ENCODE measurements at places on chromosomes 16 and 17.

DNA sequence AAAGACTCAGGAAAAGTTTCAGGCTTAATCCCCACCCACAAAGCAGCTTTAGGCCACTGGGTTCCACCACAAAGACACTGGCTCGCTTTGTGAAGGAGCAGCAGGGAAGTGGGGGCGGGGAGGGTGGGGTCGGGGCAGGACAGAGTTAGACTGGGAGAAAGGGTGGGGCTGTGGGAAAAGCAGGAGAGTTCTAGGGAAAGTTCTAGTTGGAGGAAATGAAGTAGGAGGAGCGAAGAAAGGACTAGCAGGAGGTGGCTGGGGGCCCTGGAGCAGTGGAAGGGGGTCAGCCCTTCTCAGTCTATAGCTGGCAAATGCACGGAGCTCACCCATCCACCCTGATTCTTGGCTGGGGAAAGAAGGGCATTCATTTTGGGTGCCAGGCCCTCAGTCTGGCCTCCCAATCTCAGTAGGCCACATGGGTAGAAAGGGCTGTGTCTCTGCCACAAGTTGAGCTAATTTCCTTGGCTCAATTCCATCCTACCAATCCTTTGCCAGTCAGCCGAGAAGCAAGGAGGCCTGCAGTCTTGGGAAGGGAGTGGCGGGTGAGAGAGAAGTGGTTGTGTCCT lies 4.6 kb downstream of the INPP5K start:
- no peak for DNase-seq

DNA sequence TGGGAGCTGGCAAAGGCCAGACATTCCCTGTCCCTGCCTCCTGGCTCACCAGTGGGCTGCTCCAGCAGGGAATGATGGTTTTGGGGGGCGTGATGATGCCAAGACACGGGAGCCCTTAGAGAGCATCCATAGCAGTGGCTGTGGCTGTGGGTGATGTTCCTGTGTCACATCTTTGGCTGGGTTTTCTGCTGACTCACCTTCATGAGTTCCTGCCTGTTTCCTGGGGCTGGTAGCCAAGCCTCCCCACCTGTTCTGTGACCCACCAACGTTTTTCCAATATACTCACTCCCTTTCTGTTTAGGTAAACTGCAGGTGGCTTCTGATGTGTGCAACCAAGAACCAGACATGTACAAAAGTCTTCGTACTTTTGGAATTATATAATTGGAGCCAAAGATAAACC lies 16.5 kb upstream of the NF1 start:
- no peak for DNase-seq

DNA sequence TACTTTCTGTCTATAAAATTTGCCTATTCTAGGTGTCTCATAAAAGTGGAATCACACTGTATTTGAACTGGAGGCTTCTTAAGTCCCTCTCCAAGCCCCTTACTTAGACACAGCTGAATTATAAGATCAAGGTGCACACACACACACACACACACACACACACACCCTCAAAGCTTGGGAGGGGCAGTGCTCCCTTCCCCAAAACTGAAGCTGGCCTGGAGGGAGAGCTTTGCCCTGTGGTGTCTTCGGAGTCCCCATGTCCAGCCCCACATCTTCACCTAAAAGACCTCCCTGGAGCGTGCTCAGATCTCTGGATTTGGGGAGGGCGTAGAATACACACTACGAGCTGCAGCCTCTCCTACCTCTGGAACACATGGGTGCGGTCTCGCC lies 828 bp downstream of the EMP2 start:
- DNase-seq, result no peak

DNA sequence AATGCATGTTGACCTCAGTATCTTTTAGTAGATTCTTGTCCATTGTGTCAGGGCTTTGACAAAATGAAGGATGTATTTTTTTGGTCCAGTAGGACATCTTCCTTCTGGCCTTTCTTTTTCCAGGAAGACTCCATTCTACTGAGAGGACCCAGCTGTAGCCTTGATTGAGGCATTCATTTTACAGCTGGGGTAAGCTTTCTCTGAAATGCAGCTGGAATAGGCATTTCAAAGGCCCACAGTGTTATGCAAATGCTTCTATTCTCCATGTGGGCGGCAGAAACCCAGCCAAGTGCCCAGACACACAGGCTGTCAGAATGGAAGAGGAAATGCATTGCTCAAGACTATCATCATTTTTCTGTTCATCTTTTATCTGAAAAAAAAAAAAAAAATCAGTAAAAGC lies 629.0 kb upstream of the CDH8 start:
- DNase-seq, result no peak

- DNase-seq, result no peak
Observed at GRCh38 chr17:80825471-80826345, 165.9 kb upstream of the CHMP6 start.

GRCh38 chr16:16017812-16018211 lies 68.4 kb downstream of the ABCC1 start:
- DNase-seq, result no peak

GRCh38 chr17:12257176-12257575 lies 236.5 kb downstream of the MAP2K4 start:
- DNase-seq, result no peak

GRCh38 chr16:72999541-73000019 lies 48.3 kb downstream of the ZFHX3 start:
- DNase-seq, result no peak

- DNase-seq, result no peak
Observed at GRCh38 chr16:64351121-64351520, 770.7 kb downstream of the CDH11 start.

DNA sequence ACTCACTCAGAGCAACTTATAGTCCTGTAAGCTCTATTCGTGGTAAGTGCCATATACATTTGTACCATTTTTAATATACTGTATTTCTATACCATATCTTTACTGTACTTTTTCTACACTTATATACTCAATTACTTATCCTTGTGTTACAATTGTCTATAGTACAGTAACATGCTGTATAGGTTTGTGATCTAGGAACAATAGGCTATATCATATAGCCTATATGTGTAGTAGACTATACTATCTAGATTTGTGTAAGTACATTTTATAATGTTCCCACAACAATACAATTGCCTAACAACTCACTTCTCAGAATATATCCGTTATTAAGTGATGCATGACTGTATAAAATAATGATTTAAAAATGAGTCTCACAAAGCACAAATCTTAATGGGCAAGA lies 123.3 kb upstream of the NACA2 start:
- no peak for DNase-seq

GRCh38 chr16:5036228-5037156 lies 2.8 kb upstream of the NAGPA start:
- no peak for DNase-seq

DNA sequence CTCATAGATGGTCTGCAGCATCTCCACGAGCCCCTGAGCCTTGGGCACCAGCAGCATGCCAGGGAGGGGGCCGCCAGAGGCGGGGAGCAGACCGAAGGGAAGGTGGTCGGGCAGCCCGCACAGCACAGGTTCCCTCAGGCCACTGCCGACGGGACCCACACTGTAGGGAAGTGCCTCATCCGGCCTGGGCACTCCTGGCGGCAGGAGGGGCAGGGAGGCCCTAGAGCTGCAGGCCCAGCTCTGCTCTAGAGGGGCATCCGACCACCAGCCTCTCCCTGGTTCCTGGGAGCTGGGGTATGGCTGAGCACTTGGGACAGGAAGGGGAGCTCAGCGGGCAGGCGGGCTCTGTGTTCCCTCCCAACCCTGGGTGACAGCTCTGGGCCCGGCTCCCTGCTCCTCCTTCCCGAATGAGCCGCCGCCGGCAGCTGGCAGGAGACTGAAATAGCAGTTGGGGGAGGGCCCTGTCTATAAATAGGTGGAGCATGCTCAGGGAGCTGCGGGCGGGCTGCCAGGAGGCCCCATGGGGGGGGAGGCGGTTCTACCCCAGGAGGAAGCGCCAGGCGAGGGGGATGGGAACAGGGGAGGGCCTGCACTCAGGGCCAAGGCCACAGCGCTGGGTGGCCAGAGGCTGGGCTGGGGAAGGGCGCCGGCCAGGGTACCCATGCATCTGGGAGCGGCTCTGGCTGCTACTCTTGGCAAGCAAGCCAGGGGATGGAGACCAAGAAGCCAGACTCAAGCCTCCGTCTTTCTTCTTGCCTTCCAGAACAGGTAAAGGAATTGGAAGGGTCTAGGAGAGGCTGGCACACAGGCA lies 12.4 kb downstream of the HDAC5 start:
- peak; percentile 98 for DNase-seq

- no peak for DNase-seq
Observed at GRCh38 chr16:71851746-71852145, 6.0 kb downstream of the ATXN1L start.

DNA sequence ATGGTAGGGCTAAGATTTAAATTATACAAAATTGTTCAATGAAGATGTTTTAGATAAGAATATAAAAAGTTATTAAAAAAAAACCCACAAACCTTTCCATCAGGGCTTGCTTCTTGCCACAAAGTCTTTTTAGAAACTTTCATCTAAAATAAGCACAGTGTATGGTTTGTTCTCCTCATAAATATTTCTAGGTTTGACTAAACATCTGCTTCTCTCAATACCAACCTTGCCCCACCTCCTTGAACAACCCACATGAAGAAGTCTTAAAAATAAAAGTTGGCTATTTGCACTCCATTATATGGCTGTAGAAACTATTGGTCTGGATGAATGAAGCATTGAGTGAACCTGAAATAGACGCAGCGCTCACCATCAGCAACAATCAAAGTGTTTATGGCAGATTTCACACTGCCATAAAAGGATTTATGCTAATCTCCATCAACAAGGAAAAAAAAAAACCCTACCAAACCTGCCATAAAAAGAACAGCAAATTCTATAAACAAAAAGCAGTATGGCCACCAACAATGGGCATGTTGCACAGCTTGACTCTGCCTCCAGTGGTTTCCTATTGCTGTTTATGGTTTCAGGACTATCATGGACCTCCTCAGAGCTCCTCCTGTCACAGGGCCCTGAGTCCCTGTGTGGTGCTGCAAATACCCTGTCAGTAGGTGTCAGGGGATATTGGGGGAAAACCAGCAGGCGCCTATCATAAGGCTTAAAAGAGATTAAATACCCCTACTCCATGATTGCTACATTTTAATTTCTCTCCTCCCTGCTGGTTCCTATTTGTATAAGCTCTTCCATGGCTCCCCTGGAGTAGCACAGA lies 37.6 kb downstream of the SNX11 start:
- no peak for DNase-seq

GRCh38 chr17:45230787-45231480 lies 9.2 kb downstream of the FMNL1 start:
- DNase-seq, result no peak

GRCh38 chr17:4477255-4477791 lies 21.4 kb upstream of the SPNS2 start:
- DNase-seq, result no peak

- no peak for DNase-seq
Observed at GRCh38 chr17:81722184-81723120, 10.4 kb downstream of the SLC25A10 start.

- DNase-seq, result no peak
Observed at GRCh38 chr16:78284326-78284725, 184.9 kb downstream of the WWOX start.

GRCh38 chr16:4083347-4083870 lies 32.8 kb downstream of the ADCY9 start:
- no peak for DNase-seq

DNA sequence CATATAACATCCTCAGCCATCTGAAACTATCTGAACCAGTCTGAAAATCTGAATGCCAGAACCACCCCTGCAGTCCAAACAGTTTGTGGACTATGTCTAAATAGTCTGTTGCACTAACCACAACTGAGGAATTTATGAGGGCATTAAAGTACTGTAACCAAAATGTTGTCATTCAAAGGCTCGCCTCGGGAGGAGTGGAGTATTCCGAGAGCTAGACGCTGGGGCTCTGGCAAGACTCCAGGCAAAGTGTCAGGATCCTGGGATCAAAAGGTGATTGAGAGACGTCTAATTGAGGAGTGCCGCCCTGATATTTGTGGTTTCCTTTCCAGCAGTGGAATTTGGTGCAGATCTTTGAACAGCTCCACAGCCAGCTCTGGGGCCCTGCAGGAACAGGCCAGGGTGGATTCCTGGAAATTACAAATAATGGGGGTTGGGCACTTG lies 142.9 kb upstream of the MYOCD start:
- DNase-seq, result no peak

DNA sequence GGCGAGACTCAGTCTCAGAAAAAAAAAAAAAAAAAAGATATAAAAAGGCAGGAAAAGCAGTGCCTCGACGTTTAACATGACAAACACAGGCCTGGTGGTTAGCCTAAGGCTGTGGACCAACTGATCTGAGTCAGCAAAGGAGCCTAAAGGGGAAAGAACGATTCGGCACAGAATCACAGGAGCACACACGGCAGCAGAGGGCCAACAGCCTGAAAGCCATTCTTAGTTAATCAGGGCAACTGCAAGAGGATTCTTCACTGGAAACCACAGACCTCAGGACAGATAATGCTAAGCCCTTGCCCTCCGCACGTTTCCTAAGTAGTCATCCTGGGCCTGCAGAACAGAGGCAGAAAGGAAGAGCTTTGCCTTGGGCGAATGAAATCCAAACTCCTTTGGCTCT lies 14.7 kb downstream of the TMEM11 start:
- no peak for DNase-seq

GRCh38 chr17:80970044-80970761 lies 21.4 kb upstream of the CHMP6 start:
- DNase-seq, result no peak

Measured in substantia nigra (tissue), 51 donors.